Natural killer cell (primary cell): ENCODE measurements at places on chromosomes 5 and 9. TPM values are rescaled to one million over a fixed set of nuclear protein-coding genes. Genes with fewer than 3 reads are reported as not detected.

DNA sequence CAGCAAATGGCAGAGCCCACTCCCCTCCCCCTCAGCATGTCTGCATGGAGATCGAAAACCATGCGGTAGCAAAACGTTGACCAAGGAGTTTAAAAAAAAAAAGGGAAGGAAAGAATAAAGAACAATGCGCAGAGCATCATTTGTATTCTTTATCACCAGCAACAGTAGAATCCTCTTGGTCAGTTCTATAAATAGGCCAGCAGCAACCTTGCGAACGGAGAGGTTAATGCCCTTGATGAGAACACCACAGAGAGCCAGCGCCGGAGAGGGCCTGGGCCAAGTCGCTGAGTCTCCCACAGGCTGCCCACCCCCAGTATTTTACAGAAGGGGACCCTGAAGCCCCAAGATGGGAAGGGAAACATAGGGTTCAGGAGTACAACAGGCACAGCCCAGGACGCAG is 22.7 kb downstream of the WHRN start:
- H3K36me3 ChIP-seq, result no peaks in the 10 kb centered on the region
- H3K27me3 ChIP-seq, result no peaks in the 10 kb centered on the region
- H3K4me1 ChIP-seq, result peaks cover 17% of the 10 kb centered on the region
- H3K27ac ChIP-seq, result no peak overlapping the region

- DNase-seq, result no peak
- H3K4me1 ChIP-seq, result no peaks in the 10 kb centered on the region
- no peaks in the 10 kb centered on the region for H3K27me3 ChIP-seq
- H3K4me3 ChIP-seq, result no peak overlapping the region
- H3K36me3 ChIP-seq, result no peaks in the 10 kb centered on the region
These were observed 13.5 kb downstream of the PCAT7 start for GRCh38 chr9:94568250-94568889.

The STPG3 gene
- not detected for total RNA-seq

DNA sequence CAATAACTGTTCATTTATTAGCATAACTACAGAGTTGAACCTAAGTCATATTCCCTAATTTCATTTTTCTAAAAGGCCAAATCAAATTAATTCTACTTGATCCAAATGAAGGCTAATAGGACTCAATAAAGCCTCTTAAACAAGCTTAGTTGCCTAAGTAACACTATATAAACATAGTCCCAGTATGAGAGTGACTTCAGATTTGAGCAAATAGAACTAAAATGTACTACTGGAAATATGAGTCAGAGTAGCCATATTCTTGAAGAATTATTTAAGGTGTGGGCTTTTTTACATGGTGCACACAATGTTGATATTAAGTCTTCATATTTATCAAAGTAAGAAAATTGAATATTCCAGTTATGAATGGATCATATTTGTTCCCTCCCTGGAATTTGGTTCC is 872.3 kb downstream of the MAT2B start:
- no peaks in the 10 kb centered on the region for H3K27me3 ChIP-seq
- DNase-seq, result no peak
- no peaks in the 10 kb centered on the region for H3K36me3 ChIP-seq
- no peak overlapping the region for H3K27ac ChIP-seq
- H3K4me3 ChIP-seq, result no peak overlapping the region
- H3K4me1 ChIP-seq, result no peaks in the 10 kb centered on the region

- H3K36me3 ChIP-seq, result no peaks in the 10 kb centered on the region
- H3K4me3 ChIP-seq, result no peak overlapping the region
- no peak overlapping the region for H3K27ac ChIP-seq
- no peaks in the 10 kb centered on the region for H3K27me3 ChIP-seq
- DNase-seq, result no peak
These were observed 71.5 kb downstream of the SEMA5A start for GRCh38 chr5:9474219-9475002.

The GNAQ gene
- total RNA-seq, result 17.8 TPM

The NHP2 gene
- total RNA-seq, result 40.2 TPM

The DAB2 gene
- 33.0 TPM for total RNA-seq

The SREK1 gene
- 151 TPM for total RNA-seq

DNA sequence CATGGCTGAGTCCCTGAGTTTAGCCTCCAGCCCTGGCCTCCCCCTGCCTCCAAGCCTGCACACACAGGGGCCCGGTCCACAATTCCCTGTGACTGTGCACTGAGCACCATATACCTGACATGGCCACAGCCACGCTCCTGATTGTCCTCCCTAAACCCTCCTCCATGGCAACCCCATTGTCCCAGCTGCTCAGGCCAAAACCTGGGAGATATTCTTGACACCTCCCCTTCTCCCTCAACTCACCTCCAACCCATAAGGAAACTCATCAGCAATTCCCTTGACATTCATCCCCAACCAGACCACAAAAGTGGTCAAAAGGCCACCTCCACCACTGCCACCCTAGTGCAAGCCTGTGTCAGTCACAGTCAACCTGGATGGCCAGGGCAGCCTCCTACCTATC is 107.5 kb upstream of the MVB12B start:
- no peak overlapping the region for H3K4me3 ChIP-seq
- peaks cover 6% of the 10 kb centered on the region for H3K4me1 ChIP-seq
- peaks cover 18% of the 10 kb centered on the region for H3K27me3 ChIP-seq
- DNase-seq, result no peak
- H3K36me3 ChIP-seq, result no peaks in the 10 kb centered on the region

- no peaks in the 10 kb centered on the region for H3K27me3 ChIP-seq
- DNase-seq, result no peak
- no peak overlapping the region for H3K27ac ChIP-seq
- peaks cover 90% of the 10 kb centered on the region for H3K36me3 ChIP-seq
- H3K4me1 ChIP-seq, result no peaks in the 10 kb centered on the region
These were observed 24.4 kb downstream of the ERAP1 start for GRCh38 chr5:96783326-96783725.

The OR13C9 gene
- total RNA-seq, result not detected

DNA sequence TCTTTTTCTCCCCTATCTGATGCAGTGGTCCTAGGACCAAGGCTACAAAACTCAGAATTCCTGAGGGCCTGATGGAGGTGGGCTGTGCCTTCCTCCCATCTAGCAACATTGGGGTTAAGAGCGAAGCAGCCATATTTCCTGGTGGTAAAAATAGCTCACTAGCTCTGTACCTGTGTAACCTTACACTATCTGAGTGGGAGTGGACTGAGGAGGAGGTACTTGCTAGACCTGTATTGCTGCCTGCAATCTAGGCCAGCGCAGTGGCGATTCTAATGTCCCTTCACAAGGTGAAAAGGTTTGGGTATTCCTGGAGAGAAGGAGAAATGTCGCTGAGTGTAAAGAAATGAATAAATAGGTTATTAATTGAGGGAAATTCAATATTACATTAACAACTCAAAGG is 80.2 kb upstream of the LIFR start:
- H3K27ac ChIP-seq, result no peak overlapping the region
- no peaks in the 10 kb centered on the region for H3K27me3 ChIP-seq
- H3K4me3 ChIP-seq, result no peak overlapping the region
- no peak for DNase-seq
- H3K4me1 ChIP-seq, result no peaks in the 10 kb centered on the region
- no peaks in the 10 kb centered on the region for H3K36me3 ChIP-seq

- H3K27ac ChIP-seq, result no peak overlapping the region
- no peaks in the 10 kb centered on the region for H3K36me3 ChIP-seq
- no peaks in the 10 kb centered on the region for H3K4me1 ChIP-seq
- DNase-seq, result no peak
- H3K27me3 ChIP-seq, result no peaks in the 10 kb centered on the region
- H3K4me3 ChIP-seq, result no peak overlapping the region
These were observed 355.4 kb upstream of the PDE4D start for GRCh38 chr5:60248901-60249300.

GRCh38 chr9:75226403-75227139 is 138.3 kb downstream of the OSTF1 start:
- no peaks in the 10 kb centered on the region for H3K27me3 ChIP-seq
- H3K36me3 ChIP-seq, result no peaks in the 10 kb centered on the region
- no peak overlapping the region for H3K27ac ChIP-seq
- DNase-seq, result no peak

- no peak within 1 kb of the TSS for H3K4me3 ChIP-seq
- no peak within 1 kb of the TSS for H3K27ac ChIP-seq
- no peak for DNase-seq
- H3K27me3 ChIP-seq, result no peaks in the 10 kb centered on the region
- peaks cover 18% of the 10 kb centered on the region for H3K4me1 ChIP-seq
These were observed at the start of gene DCANP1 for GRCh38 chr5:135447298-135447929. Gene DCANP1, minus strand, starts transcription at chr5:135447348. Its CDS starts 240 bp downstream, at chr5:135447108.

The ANKRD33B gene
- 4.3 TPM for total RNA-seq

DNA sequence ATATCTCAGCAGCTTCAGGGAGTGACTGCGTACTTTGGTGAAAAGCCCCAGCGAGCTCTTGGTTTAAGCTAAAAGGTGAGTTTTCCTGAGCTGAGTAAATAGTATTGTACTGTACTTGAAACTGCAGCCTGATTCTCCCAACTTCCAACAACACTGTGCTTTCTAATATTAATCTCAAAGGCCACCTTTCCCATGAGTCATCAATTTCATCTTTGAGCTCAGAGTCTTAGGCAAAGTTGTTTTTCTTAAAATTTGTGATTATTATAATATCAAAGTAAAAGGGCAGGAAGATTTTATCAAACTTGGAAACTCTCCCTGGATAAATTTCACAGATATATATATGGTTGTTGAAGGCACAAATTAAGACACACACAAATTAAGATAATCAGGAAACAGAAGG is 51.0 kb downstream of the TRPC7 start:
- no peaks in the 10 kb centered on the region for H3K27me3 ChIP-seq
- H3K4me1 ChIP-seq, result no peaks in the 10 kb centered on the region
- H3K36me3 ChIP-seq, result no peaks in the 10 kb centered on the region
- DNase-seq, result no peak
- H3K4me3 ChIP-seq, result no peak overlapping the region

The HTR4 gene
- total RNA-seq, result not detected

The RBM18 gene
- total RNA-seq, result 29.7 TPM

DNA sequence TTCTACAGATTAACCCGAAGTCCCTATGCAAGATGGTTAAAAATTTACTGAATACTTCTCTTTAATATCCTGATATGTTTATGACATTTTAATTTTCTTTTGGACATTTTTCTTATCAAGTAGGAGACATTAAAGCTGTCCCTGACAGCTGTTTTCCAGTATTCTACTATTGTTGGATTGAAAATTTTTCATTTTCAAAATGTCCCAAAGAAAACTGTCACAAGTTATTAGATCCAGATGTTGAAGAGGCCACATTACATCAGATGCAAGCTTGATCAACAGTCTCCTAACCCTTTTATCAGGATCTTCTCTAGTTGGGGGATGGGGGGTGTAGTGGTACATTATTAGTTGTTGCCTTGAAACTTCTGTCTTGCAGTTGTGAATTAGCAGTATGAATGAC is 1402.7 kb upstream of the DMAC1 start:
- H3K4me1 ChIP-seq, result no peaks in the 10 kb centered on the region
- DNase-seq, result no peak
- H3K36me3 ChIP-seq, result no peaks in the 10 kb centered on the region
- H3K27me3 ChIP-seq, result no peaks in the 10 kb centered on the region
- H3K4me3 ChIP-seq, result no peak overlapping the region

The PCDHGA9 gene
- total RNA-seq, result 1.0 TPM

DNA sequence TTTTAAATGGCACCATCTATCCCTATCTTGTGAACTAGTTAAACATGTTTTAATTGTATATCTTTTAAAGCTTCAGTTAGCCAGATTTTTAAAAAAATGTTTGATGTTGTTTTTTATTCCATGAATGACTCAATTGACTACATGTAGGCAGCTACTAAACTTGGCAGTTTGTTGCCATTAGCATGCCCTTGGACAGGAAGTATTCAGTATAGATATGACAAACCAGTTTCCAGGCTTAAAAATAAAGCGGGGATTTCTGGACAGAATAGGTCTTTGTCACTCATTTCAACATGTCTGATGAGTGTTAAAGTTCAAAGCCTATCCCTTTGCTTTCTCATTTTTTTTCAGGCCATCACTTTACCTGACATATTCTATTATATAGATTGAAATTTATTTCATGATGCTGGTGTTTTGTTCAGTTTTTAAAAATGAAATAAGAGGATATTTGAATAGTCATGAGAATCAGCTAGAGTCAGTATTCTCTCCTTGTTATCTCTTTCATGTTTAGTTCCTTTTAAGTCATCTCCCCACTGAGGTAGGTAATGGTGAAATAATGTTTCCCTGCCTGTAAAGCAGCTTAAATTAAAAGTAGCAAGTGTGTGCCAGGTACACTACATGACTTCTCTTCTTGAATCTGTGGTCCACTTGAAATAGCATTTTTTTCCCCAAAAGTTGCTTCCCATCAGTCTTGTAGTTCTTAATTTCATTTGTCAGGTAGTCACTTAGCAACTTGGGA is 11.9 kb downstream of the TNFAIP8 start:
- no peak overlapping the region for H3K4me3 ChIP-seq
- DNase-seq, result peak; percentile 60
- peak overlapping the region; percentile 70 for H3K27ac ChIP-seq
- H3K36me3 ChIP-seq, result no peaks in the 10 kb centered on the region
- peaks cover 39% of the 10 kb centered on the region for H3K4me1 ChIP-seq

DNA sequence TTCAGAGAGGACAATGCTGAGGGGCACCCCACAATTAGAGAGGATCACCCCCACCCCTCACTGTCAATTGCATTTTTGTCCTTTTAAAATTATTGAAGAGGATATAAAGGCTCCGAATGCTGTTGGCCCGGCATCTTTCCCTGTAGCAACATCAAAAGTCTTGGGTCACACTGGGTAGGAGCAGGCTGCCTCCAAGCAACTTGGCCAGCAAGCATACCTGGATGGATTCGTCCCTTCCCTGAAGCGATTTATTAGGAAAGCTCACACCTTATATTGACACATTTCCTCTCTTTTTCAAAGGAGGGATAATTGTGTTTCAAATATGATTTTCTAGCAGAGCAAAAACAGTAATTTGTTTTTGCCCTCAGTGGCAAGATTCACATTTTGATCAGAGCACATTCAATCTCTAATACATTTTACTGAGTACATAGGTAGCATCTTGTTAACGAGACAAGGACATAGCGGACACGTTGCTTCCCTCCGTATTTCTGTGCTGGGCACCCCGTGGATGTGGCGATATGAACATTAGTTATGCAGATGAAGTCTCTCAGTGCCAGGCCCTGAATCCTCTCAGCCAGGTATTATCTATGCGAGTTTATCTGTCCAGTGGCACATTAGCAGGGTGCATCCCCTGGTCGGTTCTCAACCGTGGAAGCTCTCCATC is 321.5 kb downstream of the NTRK2 start:
- H3K27me3 ChIP-seq, result no peaks in the 10 kb centered on the region
- no peak overlapping the region for H3K4me3 ChIP-seq
- no peak overlapping the region for H3K27ac ChIP-seq
- no peak for DNase-seq
- H3K36me3 ChIP-seq, result no peaks in the 10 kb centered on the region

The S100Z gene
- total RNA-seq, result 3.3 TPM

GRCh38 chr9:5748438-5748837 is 84.5 kb downstream of the ERMP1 start:
- H3K27me3 ChIP-seq, result no peaks in the 10 kb centered on the region
- H3K36me3 ChIP-seq, result peaks cover 34% of the 10 kb centered on the region
- no peaks in the 10 kb centered on the region for H3K4me1 ChIP-seq

- DNase-seq, result no peak
These were observed 439.2 kb downstream of the PTPRD start for GRCh38 chr9:10173561-10173960.

The BNIP1 gene
- 34.8 TPM for total RNA-seq

GRCh38 chr5:14809369-14810155 is 62.0 kb downstream of the ANKH start:
- H3K4me1 ChIP-seq, result peaks cover 39% of the 10 kb centered on the region
- H3K4me3 ChIP-seq, result peak overlapping the region; percentile 21
- no peaks in the 10 kb centered on the region for H3K27me3 ChIP-seq
- H3K27ac ChIP-seq, result peak overlapping the region; percentile 65
- DNase-seq, result peak; percentile 56
- H3K36me3 ChIP-seq, result no peaks in the 10 kb centered on the region

- no peak for DNase-seq
- H3K4me1 ChIP-seq, result no peaks in the 10 kb centered on the region
- no peak overlapping the region for H3K27ac ChIP-seq
- no peak overlapping the region for H3K4me3 ChIP-seq
- H3K27me3 ChIP-seq, result no peaks in the 10 kb centered on the region
These were observed 22.6 kb downstream of the VCAN start for GRCh38 chr5:83494087-83494620.

The CARD6 gene
- total RNA-seq, result 3.9 TPM
